ENCODE measurements at places on chromosomes 2 and 18. TPM values are rescaled to one million over a fixed set of nuclear protein-coding genes. Genes with fewer than 3 reads are reported as not detected.

DNA sequence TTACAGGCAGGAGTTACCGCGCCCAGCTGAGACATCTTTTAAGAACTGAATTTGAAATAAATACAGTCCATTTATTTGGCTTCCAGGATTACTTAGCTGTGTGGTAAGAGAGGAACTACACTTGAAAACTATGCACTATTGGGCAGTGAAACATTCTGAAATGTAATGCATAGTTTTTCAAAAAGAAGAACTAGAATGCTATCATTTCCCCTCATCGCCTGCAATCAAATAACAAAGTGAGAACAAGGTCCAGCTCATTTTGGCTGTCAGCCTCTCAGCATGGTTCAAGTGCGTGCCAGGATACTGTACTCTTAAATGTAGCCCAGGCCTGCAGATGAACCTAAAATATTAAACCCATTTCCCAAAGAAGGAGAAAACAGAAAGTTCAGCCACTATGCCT, 76.6 kb upstream of the ARL5A start:
- no peaks in the 10 kb centered on the region for H3K4me1 ChIP-seq
- H3K4me3 ChIP-seq = no peak overlapping the region
- no peaks in the 10 kb centered on the region for H3K36me3 ChIP-seq
- H3K27ac ChIP-seq = no peak overlapping the region
- H3K27me3 ChIP-seq = no peaks in the 10 kb centered on the region

DNA sequence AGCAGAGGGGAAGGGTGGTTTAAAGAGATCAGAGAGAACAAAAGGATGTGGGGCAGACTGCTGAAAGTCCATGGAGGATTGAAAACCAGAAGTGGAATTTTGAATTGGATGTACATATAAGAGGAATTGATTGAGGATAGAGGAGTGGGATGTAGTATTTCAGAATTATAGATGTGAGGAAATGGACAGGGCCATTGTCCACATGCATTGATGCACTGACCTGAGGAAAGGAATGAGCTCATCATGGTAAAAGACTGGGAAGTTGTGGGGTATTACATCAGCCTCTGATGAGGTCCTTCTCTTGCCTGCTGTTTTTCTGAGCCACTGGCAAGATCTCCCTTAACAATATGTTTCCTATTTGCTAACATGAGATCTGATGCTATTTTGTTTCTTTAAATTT, 365.7 kb upstream of the FANCL start:
- no peak overlapping the region for H3K27ac ChIP-seq
- H3K27me3 ChIP-seq = no peaks in the 10 kb centered on the region
- no peaks in the 10 kb centered on the region for H3K4me1 ChIP-seq
- H3K4me3 ChIP-seq = no peak overlapping the region
- DNase-seq = no peak
- no peaks in the 10 kb centered on the region for H3K36me3 ChIP-seq

DNA sequence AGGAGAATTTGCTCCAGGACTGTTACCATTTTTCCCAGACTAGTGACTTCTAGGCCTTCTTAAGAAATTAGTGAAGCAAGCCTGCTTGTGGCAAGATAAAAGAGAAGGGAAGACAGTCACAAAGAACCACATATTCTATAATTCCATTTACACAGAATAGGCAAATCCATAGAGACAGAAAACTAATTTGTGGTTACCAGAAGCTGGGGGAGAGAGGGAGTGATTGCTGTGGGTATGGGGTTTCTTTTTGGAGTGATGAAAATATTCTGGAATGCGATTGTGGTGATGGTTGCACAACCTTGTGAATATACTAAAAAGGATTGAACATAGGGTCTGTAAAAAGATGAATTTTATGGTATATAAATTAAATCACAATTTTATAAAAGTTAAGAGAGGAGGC, 37.5 kb upstream of the SIX2 start:
- no peak for DNase-seq
- no peaks in the 10 kb centered on the region for H3K27me3 ChIP-seq
- H3K36me3 ChIP-seq = no peaks in the 10 kb centered on the region
- no peak overlapping the region for H3K27ac ChIP-seq
- no peak overlapping the region for H3K4me3 ChIP-seq

DNA sequence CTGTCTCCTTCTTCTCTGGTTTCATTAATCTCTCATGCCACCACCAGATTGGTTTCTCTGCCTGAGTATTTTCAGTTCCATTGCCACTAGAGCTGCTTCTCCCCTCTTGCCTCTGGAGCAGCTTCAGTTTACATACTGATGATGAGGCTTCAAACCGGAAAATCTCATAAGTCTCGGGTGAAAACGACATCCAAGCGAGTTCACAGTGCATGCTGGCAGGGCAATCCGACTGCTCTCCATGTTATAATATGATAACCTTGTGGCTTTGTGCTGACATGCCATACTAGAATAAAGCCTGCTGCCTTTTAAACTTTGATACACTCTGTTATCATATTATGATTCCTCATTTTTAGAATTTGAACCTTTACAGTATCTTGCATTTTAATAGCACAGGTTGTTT, 153.5 kb downstream of the PRPF40A start:
- no peaks in the 10 kb centered on the region for H3K27me3 ChIP-seq
- H3K4me1 ChIP-seq = no peaks in the 10 kb centered on the region
- H3K36me3 ChIP-seq = no peaks in the 10 kb centered on the region
- peak overlapping the region; percentile 13 for H3K27ac ChIP-seq
- no peak overlapping the region for H3K4me3 ChIP-seq

GRCh38 chr2:27221166-27221565, 4.0 kb downstream of the CAD start:
- peaks cover 73% of the 10 kb centered on the region for H3K36me3 ChIP-seq
- H3K4me1 ChIP-seq = peaks cover 22% of the 10 kb centered on the region
- no peak overlapping the region for H3K4me3 ChIP-seq
- H3K27me3 ChIP-seq = no peaks in the 10 kb centered on the region
- H3K27ac ChIP-seq = no peak overlapping the region

GRCh38 chr18:38923126-38923525, 1357.5 kb upstream of the CELF4 start:
- DNase-seq = no peak
- H3K4me1 ChIP-seq = no peaks in the 10 kb centered on the region
- no peak overlapping the region for H3K4me3 ChIP-seq
- H3K27me3 ChIP-seq = no peaks in the 10 kb centered on the region
- H3K36me3 ChIP-seq = no peaks in the 10 kb centered on the region

DNA sequence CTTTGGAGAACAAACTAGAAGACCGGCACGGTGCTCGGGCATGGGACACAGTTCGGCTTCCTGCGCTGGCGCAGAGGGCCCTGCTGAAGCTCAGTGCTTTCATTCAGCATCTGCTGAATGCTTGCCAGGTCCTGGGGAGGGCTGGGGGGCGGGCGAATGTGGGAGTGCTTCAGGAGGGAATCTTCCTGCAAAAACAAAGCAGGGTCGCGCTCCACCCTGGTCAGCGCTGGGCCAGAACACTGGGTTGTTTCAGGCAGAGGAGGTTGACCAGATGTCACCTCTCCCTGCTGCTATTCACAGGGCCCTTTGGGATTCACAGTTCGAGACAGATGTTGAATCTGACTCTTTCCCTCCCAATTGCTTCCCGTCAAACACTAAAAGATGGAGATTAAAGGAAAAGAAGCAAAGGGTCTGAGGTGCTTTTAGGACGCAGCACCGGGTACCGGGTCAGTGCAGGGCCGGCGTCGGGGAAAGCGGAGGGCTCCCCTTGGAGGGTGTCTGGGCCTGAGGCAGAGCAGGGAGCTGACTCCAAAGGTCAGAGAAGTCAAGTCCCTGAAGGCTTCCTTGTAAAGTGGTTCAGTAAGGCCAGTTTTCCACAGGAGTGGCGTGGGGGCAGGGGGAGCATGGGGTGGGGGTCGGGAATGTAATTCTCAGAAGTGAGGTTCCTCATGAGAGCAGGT, 82.1 kb upstream of the PXDN start:
- H3K36me3 ChIP-seq = no peaks in the 10 kb centered on the region
- H3K4me3 ChIP-seq = no peak overlapping the region
- peak overlapping the region; percentile 58 for H3K27ac ChIP-seq
- DNase-seq = peak; percentile 31
- H3K4me1 ChIP-seq = peaks cover 41% of the 10 kb centered on the region

The TMEM17 gene
- 3.1 TPM for total RNA-seq

The ANKRD53 gene
- total RNA-seq = 1.4 TPM

The CXCR1 gene
- total RNA-seq = not detected

All from tibial nerve (tissue), 4 donors.